T-cell (primary cell): ENCODE measurements at places on chromosomes 3 and 15. TPM values are rescaled to one million over a fixed set of nuclear protein-coding genes. Genes with fewer than 3 reads are reported as not detected.

GRCh38 chr3:169846458-169847193, 23.1 kb downstream of the LRRC31 start:
- DNase-seq, result no peak

- DNase-seq, result no peak
Measured at GRCh38 chr15:78044407-78045155, 32.9 kb downstream of the TBC1D2B start.

DNA sequence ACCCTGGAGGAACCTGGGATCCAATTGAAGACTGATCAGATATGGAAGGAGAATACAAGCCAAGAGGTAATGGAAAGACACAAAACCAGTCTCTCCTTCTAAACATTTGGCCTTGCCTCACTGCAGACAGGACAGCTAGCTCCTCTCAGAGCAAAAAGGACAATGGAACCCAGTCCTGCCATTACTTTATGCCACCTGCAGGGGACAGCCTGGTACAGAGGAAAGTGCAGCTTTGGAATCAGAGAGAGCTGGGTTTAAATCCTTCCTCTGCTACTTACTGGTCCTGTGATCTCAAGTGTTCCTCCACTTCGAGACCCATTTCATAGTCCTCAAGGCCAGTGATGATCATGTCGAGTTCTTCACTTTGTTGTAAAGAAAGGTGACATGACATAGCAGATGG, 159.4 kb upstream of the SMAD3 start:
- DNase-seq, result no peak

- DNase-seq, result no peak
Measured at GRCh38 chr15:93212578-93212977, 123.6 kb upstream of the RGMA start.

DNA sequence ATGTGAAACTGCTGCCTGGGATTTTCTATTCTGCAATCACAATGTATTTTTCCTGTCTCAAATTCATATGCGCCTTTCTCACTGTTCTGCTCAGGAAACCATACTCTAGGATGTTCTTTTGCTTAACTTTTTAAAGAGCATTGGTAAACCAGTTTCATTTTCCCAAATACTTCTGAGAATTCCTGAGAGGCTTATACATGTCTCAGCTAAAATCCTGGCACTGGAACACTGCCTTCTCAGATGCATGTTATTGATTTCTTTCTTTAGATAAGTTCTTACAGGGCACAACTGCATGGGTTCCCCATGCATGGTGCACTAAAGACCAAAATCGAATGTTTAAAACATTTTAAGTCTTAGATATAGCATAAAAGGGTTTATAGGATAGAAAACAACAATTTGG, 178.3 kb upstream of the PLSCR5 start:
- DNase-seq, result no peak

GRCh38 chr3:45781841-45782240, 14.5 kb downstream of the SLC6A20 start:
- DNase-seq, result no peak

DNA sequence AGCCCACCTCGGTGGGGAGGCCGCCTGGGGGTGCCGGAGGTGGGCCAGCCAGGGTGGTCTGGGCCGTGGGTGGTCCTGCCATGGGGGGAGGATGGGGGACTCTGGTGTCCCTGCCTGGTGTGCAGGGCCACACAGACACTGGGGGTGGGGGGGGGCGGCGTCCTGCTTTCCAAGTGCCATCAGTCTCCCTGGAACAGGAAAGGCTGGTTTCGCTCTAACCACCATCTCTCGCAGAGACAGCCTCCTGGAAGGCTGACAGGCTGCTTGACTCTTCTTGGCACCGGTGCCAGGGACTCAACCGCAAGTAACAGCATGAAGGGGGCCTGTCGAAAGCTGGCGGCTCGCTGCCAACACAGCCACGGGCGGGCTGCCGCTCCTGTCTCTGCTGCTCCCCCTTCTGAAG, 40.3 kb downstream of the RGMA start:
- no peak for DNase-seq

GRCh38 chr3:4981294-4981664, 2.0 kb downstream of the BHLHE40 start:
- no peak for DNase-seq

DNA sequence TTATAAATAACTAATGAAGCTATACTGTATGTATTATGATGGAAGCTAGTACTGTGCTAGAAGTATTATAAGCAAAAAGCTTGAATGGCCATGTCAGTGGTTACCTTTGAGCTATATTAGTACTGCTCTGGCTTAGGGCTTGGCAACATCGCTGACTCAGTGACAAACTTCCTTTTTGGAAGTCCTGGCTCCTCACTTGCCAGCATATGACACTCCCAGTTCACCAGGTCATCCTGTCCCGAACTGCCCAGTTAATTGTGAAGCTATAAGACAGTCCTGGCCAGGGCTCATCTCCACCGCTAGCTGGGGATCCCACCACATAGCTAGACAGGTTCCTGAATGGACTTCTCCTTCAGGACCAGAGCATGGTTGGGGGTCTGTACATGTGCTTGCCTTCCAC, 31.9 kb downstream of the RAB8B start:
- DNase-seq, result no peak

DNA sequence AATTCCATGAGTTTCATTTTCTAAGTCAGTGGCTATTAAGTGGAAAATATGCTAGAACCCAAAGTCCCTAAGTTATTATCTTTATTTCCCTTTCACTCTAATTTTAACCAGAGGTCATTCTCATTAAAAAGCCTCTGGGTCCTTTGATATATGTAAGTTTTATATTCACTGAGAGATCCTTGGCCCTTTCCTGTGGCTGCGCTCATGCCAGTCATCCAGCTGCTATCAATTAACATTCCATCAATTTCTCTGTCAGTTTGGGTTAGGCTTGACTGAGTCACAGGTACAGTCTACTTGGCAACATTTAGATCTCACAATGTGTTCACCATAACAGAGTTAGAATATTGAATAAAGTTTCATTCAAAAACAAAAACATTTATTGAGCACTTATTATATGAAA, 58.0 kb upstream of the FBN1 start:
- DNase-seq, result no peak

GRCh38 chr3:129606636-129607390, at the start of gene PLXND1:
PLXND1 (minus strand) TSS chr3:129606676; CDS start chr3:129606639, 37 bp downstream.
- DNase-seq, result no peak

Gene IL17RB
- total RNA-seq, result 4.1 TPM

Gene MELTF
- 2.6 TPM for total RNA-seq

Gene MB21D2
- total RNA-seq, result 5.5 TPM

Gene IFT57
- total RNA-seq, result 24.8 TPM

Gene LDHAL6B
- total RNA-seq, result not detected

Gene BNC1
- not detected for total RNA-seq

Gene TMEM89
- not detected for total RNA-seq

Gene CLSTN2
- total RNA-seq, result 0.12 TPM
